Cardiac muscle cell (in vitro differentiated cells and primary cell): ENCODE measurements at places on chromosomes 2 and 18.

DNA sequence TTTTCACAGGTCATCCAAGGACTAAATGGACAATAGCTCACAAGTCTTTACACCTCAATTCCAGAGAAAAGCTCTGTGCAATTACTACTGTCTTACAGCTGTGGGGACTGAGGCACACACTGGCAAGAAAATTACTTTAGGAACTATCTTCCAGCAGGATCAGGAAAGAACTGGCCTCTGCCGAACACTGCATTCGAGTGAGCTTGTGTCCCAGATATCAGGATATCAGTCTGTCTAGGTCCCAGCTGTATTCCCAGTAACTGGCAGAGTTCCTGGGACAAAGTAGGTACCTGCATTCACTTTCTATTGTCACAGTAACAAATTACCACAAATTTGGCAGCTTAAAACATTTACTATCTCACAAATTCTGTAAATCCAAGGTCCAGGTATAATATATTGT, 183.7 kb downstream of the IRS1 start:
- no peak for DNase-seq

DNA sequence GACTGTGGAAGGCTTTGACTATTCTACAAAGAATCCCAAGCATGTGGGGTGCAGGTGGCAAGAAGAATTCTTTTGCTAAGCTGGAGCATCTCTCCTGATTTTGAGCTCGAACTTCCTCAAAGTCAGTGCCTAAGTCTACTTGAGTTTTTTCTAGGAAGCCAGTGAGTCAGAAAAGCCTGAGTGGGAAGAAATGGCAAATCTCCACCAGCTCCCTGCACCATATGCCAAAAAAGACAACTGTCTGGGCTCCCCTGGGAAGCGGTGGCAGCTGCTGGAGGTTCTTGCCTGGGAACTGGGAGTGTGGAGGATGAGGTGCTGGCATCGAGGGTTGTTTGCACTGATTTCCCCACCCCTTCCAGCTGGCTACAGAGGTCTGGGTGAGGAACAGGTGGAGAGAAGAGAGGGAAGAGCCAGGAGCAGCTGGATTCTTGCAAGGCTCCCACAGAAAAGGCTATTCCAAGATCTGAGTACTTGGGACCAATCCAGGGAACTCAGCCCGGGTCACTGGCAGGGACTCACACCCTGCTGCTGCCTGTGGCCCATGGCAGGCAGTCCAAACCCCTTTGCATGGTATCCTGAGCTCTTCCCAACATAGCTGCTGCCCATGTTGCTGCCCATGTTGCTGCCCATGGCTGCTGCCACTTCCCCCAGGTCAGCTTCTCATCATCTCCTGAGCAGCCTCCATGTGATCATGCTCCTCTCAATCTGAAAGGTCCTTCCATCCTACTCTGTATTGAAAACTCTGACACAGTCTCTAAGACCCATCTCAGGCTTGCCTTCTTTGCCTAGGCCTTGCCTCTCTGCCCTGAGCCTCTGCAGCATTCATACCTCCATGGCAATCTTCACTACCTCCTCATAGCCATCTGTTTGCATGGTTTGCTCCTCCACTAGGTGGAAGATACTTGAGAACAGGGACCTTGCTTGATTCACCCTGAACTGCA, 128.3 kb upstream of the SPATS2L start:
- DNase-seq, result no peak

DNA sequence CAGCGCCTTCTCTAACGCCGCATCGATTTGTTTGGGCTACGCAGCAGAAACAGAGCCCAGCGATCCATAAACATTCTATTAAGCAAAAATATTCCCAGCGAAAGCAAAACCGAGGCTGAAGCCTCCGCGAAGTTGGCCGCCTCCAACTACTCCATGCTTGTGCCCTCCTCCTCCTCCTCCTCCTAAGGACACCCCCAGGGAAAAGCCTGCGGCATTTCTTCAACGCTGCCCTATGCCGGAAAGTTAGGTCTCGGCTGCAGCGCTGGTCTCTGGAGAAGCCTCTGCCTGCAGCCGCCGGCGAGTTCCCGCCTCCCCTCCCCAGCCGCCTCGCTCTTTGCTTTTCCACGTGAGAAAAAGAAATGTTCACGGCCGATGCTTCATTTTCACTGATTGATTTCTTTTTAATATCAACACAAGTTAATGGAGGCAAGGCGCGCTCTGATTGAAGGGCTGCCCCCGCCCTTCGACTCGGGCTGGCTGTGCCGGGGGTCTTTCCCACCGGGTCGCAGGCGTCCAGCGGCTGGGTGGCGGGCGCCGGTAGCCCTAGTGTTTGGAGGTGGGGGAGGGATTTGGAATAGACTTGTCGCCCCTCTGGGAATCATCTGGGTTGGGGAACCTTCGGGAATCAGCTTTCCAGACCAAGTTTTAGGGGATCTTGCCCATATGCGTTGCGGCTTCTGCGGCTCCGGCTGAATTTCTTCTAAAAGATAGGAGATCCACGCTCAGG, 3.9 kb downstream of the NRP2 start:
- peak; percentile 54 for DNase-seq

DNA sequence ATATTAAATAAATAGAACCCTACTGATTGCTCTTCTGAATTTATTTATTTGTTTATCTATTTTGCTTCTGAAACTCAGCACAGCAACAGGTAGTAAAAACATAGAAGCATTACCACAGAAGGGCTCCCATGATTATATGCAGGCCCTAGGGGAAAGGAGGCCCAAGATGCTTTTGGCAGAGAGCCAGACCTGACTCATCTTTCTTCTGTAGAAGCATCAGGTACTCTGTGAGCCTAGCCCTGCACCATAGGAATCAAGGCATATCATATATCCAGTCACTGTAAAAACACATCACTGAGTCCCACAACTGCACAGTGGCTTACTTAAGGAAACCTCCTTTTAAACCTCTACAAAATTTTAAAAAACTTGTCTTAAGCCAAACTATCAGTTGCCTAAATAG, 1.8 kb downstream of the SCN9A start:
- peak; percentile 25 for DNase-seq

DNA sequence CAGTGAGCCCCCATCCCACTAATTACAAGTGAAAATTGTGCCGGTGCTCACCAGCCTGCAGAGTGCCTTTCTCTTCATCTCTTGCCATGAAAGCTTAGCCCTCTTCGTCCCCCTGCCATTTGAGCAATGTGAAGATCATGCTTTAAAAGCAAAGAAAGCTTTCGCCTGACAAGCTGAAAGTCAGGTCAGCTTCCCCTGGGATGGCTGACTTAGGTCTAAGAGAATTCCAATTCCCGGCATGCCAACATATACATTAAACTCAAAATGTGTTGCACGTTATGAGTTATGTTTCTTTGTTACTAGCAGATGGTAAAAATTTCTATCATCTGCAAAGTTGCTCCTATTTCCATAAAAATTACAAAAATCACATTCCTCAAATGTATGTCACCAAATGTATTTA, 129.8 kb downstream of the AFF3 start:
- DNase-seq, result no peak

DNA sequence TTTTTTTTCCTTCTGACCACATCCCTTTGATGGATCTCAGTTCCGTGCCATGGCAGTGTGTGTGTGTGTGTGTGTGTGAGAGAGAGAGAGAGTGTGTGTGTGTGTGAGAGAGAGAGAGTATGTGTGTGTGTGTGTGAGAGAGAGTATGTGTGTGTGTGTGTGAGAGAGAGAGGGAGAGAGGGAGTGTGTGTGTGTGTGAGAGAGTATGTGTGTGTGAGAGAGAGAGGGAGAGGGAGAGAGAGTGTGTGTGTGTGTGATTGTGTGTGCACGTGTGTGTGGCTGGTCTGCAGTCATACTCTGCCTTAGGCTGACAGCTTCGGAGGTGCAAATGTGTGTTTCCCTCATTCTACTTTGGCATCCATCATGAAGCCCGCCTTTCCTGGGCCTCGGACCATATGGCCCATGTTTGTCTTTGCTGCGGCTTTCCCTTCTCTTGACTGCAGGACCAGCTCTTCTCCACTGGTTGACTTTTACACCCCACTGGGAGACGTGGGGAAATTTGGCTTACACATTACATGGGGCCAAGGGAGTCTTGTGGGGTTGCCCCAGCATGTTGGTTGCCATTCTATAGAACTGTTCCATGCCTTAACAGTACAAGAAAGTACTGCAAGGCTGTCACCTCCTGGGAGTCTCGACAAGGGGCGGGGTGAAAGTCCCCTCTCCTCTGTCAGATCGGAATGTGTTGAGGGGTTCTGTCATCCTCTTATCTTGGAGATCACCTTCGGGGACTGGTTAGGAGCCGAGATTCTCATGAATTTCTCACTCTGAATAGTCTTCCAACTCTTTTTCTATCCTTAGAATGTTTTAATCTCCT, 21.6 kb downstream of the TSN start:
- DNase-seq, result peak; percentile 6

DNA sequence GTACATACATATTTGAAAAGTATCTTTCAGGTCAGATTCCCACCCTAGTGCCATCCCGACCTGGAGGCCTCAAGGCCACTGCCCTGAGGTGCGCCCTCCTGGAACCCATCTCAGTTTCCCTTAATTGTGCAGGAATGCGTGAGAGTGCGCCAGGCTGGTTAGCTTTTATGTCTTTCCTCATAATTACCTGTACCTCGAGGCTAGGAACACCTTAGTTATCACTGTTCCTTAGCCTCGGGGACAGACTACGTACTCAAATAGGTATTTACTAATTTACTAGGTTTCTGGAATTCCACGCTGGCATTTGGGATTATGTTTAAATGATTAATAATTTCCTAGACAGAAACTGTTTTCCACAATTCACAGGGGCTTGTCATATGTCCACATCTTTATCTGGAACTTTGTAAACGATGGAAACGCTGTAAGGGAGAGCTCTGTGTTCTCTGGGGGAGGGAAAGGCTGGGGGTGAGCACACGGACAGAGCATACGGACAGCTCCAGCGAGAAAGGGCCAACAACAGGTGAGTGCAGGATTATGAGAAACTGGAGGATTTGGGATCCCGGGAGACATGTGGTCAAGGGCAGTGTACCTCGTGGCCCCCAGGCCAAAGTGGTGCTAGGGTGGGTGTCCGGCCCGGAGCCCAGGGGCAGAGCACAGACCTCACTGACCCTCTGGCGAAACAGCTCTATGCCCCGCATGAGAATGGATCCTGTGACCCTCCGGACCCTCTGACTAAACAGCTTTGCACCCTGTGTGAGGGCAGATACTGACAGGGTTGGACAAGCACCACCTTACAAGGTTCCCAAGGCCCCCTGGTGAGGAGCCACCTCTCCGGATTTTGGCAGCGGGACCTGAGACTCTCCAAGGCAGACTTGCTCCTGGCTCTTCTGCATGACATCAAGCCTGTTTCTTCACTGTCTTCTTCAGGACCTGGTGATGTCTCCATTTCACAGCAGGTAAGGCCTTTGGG, 102.0 kb upstream of the PXDN start:
- DNase-seq, result no peak

- peak; percentile 87 for DNase-seq
These were observed 42.1 kb upstream of the GALR1 start for GRCh38 chr18:77207540-77207939.

GRCh38 chr2:51290725-51291124, 258.8 kb upstream of the NRXN1 start:
- DNase-seq, result no peak

- no peak for DNase-seq
These were observed 6.5 kb upstream of the ZAP70 start for GRCh38 chr2:97706708-97707345.

DNA sequence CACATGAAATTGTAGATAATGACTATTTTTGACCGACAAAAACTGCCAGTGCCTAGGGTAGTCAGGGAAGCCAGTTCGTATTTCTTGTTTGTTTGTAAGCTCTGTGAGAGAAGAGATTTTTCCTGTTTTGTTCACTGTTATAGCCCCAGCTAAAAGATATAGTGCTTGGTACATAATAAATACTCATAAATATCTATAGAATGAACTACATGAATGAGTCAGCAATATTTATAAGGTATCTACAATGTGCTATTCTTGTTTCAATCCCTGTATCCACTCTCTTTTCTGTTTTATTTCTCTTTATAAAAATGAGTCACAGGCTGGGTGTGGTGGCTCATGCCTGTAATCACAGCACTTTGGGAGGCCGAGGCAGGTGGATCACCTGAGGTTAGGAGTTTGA, 275.6 kb upstream of the FANCL start:
- DNase-seq, result no peak

DNA sequence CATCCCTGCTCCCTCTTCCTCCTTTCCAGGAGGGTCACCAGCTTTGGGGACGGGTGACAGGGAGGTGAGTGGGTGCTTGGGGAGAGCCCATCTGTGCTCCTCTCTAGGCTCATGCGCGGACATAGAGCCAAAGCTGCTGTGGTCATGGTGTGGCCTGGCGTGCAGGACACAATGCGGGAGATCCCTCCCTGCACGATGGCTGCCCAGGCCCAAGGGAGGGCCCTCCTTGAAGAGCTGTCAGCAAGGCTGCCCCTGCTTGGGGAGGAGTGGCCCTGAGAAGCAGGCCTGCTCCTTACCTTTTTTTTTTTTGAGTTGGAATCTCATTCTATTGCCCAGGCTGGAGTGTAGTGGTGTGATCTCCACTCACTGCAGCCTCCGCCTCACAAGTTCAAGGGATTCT, 111.4 kb downstream of the DYSF start:
- no peak for DNase-seq

DNA sequence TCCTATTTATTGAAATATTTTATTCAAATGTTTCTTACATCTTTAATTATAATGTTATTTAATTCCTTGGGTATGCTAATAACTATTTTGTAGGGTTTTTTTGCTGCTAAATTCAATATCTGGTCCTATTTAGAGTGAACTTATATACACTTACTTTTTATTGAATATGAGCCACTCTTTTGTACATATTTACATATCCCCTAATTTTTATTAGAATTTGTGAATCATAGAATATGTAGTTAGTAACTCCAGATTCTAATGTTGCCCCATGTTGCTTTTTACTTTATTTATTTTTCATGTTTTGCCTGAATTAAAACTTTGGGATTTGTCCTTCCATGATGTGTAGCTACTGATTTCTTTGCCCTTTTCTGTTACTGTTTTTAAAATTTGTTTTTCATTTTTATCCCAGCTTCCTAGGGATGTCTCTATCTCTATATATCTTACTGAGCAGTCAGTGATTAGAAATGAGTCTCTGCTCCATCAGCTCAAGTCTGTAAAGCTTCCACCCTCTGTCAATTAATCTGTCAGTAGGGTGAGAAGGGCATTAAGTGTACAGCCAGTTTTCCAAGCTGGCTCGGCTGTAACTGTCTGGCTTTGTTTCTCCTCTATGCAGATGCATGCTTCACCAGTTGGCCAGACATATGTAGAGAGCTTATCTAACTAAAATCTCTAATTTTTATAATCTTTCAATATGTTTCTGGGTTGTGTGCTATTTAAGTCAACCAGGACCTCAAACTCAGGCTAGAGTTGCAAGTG, 256.9 kb downstream of the CDH19 start:
- DNase-seq, result no peak

DNA sequence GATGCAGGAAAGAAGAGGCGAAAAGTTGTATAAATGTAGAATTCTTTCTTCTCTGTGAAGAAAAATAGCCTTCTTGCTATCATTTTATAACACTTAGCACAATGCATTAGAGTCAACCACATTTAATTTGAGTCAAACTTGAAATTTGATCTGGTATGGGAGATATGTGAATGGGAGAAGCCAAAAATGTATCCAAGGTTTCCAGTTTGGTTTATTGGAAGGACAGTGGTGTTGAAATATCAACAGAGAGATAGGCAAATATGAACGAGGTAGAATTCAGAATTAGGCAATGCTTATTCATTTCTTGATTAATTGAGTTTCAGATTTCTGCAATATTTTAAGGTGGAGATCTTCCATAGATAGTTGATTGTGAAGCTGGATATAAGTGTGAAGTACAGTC, 991.9 kb upstream of the CHAC2 start:
- DNase-seq, result no peak

GRCh38 chr18:45670281-45670962, 53.6 kb upstream of the SLC14A1 start:
- DNase-seq, result no peak
